ENCODE measurements at places on chromosomes 5 and 9.

GRCh38 chr5:56099346-56099745 is 104.6 kb upstream of the IL6ST start:
- no peak for DNase-seq

- DNase-seq, result no peak
These were observed 66.9 kb upstream of the UBTD2 start for GRCh38 chr5:172350212-172351181.

DNA sequence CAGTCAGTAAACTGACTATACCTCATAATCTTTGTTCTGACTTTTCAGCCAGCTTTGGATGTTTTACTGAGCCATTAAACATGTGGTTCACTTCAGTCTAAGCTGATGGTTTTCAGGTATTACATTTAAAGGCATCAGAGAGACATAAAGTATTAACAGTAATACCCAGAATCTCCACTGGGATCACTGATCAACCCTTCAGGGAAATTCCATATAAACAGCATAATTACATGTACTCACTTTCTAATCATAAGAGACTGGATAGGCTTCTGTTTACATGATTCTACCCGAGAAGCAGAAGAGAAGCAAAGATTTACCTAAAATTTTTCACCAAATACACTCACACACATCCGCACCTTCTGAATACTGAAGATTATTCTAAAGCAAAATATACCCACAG is 186.7 kb upstream of the FREM1 start:
- no peak for DNase-seq

DNA sequence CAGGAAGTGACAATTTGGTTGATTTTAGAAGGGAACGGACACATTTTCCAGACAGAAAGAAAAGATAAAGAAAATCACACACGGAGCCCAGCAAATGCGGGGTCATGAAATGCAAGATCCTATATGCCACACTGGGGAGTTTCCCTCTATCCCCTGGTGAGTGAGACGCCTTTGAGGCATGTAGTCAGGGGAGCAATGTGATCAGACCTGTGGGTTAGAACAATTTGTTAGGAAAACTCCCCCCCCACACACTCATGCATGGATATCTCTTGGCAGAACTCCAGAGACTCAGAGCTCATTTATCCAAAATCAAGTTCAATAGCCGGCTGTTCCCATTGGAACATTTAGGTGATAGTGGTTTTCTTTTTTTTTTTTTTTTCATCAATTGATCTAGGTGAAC is 71.7 kb upstream of the TRIO start:
- DNase-seq, result no peak

- no peak for DNase-seq
These were observed 4.2 kb upstream of the PTGER4 start for GRCh38 chr5:40675396-40676133.

DNA sequence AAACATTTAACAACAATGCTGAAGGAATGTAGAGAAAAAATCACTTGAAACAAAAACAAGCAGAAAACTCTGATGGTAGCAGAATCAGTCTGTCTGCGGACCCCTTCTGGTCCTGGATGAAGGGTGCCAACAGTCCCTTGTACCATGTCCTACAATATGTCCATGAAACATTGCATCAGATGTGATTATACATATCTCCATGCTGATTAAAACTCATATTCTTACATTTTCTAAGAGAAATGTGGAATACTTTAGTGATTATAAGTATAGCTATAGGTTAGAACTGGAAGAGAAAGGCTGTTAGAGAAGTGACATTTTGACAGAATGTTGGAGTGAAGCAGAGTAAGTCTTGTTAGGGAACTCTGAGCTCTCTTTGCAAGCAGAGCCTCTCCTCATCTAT is 286.1 kb downstream of the SH3GL2 start:
- no peak for DNase-seq
